ENCODE measurements at places on chromosomes 2 and 18.
A peak's percentile ranks its signal among the peaks of the same experiment; 100 is the strongest.

GRCh38 chr2:45452866-45453265 is 158.2 kb downstream of the SRBD1 start:
- no peaks in the 10 kb centered on the region for H3K27me3 ChIP-seq
- no peak overlapping the region for H3K27ac ChIP-seq
- no peak overlapping the region for H3K4me3 ChIP-seq
- H3K36me3 ChIP-seq, result no peaks in the 10 kb centered on the region
- no peak for DNase-seq

GRCh38 chr2:230042195-230042594 is 26.5 kb downstream of the SLC16A14 start:
- DNase-seq, result no peak
- no peak overlapping the region for H3K4me3 ChIP-seq
- H3K27ac ChIP-seq, result no peak overlapping the region
- no peaks in the 10 kb centered on the region for H3K27me3 ChIP-seq
- H3K36me3 ChIP-seq, result no peaks in the 10 kb centered on the region
- no peaks in the 10 kb centered on the region for H3K4me1 ChIP-seq

GRCh38 chr2:125857971-125858794 is 797.8 kb upstream of the GYPC start:
- H3K4me1 ChIP-seq, result peaks cover 6% of the 10 kb centered on the region
- no peak overlapping the region for H3K4me3 ChIP-seq
- no peak for DNase-seq
- H3K36me3 ChIP-seq, result no peaks in the 10 kb centered on the region
- H3K27ac ChIP-seq, result no peak overlapping the region
- H3K27me3 ChIP-seq, result no peaks in the 10 kb centered on the region

GRCh38 chr2:237542001-237542704 is 24.2 kb upstream of the PRLH start:
- DNase-seq, result no peak
- peaks cover 6% of the 10 kb centered on the region for H3K4me1 ChIP-seq
- H3K27me3 ChIP-seq, result no peaks in the 10 kb centered on the region
- H3K27ac ChIP-seq, result no peak overlapping the region

DNA sequence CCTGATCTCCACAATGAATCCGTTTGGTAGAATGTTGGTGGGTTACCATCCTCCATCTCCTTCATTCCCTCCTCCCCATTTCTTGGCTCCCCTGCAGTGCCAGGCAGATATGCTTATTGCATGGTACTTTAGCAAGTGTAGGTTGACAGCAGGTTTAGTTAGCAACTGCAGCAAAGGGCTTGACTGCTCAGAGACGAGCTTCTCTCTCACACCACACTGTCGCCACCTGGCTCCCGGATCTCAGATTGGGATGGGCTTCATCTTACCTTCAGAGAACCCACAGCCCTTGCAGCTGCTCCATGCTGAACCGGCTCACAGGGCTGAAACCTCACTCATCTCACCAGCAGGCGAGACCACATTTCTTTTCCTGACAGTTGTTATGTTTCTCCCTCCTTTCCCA is 88.8 kb downstream of the VWA3B start:
- DNase-seq, result peak; percentile 16
- H3K27ac ChIP-seq, result no peak overlapping the region
- no peaks in the 10 kb centered on the region for H3K36me3 ChIP-seq
- H3K27me3 ChIP-seq, result no peaks in the 10 kb centered on the region
- no peak overlapping the region for H3K4me3 ChIP-seq
- peaks cover 21% of the 10 kb centered on the region for H3K4me1 ChIP-seq

GRCh38 chr2:18483896-18484295 is 76.6 kb downstream of the RDH14 start:
- no peaks in the 10 kb centered on the region for H3K27me3 ChIP-seq
- no peak for DNase-seq
- H3K36me3 ChIP-seq, result no peaks in the 10 kb centered on the region
- no peak overlapping the region for H3K4me3 ChIP-seq
- H3K4me1 ChIP-seq, result no peaks in the 10 kb centered on the region

DNA sequence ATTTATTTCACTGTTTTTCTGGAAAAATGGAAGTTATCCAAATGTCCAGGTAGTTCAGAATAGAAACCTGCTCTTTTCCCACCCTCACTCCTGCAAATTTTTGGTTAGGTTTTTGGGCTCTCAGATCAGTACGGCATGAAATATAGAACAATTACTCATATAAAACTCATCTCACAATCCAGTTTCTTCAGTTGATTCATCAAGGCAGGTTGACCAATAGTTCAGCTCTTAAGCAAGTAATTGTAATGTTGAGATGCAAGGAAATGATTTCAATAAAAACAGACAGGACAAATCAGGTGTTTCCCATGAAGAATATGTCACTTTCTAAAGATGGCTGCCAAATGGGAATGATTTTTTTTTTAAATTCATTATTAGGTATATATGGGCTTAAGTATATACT is 2.0 kb downstream of the RAB27B start:
- H3K4me3 ChIP-seq, result no peak overlapping the region
- H3K27me3 ChIP-seq, result peaks cover 17% of the 10 kb centered on the region
- no peak for DNase-seq

DNA sequence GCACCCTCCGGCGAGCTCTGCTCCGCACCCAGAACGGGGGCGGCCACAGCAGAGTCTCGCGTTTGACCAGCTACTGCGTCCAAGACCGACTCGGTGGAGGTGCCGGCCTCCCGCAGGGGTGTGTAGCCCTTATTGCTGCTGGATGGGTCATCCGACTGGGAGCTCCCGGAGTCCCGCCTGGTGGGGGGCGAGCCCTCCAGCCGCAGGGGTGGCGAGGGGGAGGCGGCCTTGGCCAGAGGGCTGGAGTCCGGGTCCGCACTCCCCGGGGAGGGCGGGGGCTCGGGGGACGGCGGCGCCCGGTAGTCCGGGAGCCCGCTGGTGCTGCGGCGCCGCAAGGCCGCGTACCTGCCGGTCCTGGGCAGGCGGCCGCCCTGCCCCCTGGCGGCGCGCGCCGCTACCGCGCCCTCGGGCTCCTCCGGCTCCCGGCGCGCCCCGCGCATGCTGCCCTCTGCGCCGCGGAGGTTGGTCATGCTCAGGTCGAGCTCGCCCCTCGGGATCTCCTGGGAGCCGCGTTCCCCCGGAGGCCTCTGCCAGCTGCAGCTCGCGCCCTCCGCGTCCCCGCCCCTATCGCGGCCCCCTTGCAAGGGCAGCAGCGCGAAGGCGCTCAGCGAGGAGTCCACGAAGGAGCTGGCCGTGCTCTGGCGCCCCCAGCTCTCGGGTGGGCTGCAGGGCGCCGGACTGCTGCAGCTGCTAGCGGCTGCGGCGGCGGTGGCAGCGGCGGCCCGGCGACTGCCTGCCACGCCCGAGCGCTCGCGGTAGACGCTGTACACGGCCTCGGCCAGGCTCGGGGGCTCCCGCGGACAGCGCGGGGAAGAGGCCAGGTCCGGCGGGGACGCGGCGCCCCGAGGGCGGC is 4.8 kb downstream of the TMEM200C start:
- H3K4me3 ChIP-seq, result peak overlapping the region; percentile 61
- H3K4me1 ChIP-seq, result peaks cover 14% of the 10 kb centered on the region
- no peaks in the 10 kb centered on the region for H3K36me3 ChIP-seq
- DNase-seq, result peak; percentile 84
- peaks cover 48% of the 10 kb centered on the region for H3K27me3 ChIP-seq

DNA sequence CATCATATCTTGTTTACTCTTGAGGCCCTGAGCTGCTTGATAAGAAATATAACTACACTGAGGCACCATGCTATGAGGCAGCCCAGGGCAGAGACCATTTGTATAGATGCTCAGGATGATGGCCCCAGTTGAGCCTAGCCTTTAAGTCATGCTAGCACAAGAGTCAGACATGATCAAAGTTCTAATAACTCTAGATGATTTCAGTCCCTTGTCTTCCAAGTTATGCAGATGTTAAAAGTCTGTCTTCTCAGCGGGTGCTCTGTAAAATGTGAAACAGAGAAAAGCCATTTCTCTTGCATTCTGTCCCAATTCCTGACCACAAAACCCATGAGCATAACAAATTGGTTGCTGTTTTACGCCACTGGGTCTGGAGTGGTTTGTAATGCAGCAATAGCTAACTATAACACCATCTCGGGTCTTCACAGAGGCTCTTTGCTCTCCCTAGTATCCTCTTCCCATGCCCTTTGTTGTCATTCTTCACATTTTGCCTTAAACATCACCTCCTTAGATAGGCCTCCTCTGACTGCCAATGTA is 49.6 kb downstream of the NXPH2 start:
- no peak for DNase-seq
- H3K27me3 ChIP-seq, result no peaks in the 10 kb centered on the region
- H3K4me1 ChIP-seq, result no peaks in the 10 kb centered on the region
- H3K27ac ChIP-seq, result no peak overlapping the region

DNA sequence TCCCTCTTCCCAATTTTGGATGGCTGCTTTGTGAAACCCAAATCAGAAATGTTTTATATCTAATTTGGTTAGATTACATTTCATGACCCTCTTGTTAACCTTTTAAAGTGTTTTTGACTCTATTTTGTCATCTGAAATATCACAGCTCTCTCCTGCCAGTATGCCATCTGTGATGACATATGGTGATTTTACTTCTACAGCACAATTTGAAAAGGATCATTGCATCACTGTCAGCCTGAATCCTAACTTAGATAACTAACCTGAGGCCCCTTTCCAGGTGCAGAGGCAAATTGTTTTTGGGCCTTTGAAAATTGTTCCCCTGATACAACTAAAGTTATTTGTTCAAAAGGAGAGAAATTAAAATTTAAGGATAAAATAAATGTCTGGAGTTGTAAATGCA is 1023.4 kb upstream of the LRRTM1 start:
- H3K27ac ChIP-seq, result no peak overlapping the region
- H3K4me1 ChIP-seq, result no peaks in the 10 kb centered on the region
- no peak for DNase-seq
- no peaks in the 10 kb centered on the region for H3K36me3 ChIP-seq
- no peaks in the 10 kb centered on the region for H3K27me3 ChIP-seq
- H3K4me3 ChIP-seq, result no peak overlapping the region

DNA sequence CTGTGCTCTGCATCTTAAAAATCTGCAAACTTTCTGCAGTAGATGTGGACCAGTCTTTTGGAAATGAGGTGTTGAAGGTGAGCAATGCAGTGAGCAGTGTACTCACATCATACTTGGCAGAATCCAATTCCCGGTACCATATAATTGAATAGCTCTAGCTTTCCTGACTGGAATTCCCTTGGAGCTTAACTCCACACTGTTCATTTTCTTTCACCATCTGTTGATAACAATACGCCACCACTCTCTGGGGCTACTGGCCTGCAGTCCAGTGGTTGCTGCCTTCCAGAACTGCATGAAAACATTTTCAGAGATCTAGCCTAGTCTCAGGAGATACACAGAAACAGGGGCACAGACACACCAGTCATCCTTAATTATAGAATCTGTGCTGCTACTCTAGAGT is 820.0 kb upstream of the NXPH2 start:
- H3K27ac ChIP-seq, result no peak overlapping the region
- H3K4me3 ChIP-seq, result no peak overlapping the region
- no peaks in the 10 kb centered on the region for H3K27me3 ChIP-seq
- no peaks in the 10 kb centered on the region for H3K4me1 ChIP-seq
- H3K36me3 ChIP-seq, result no peaks in the 10 kb centered on the region

- no peak for DNase-seq
- H3K4me3 ChIP-seq, result no peak overlapping the region
- no peak overlapping the region for H3K27ac ChIP-seq
- H3K4me1 ChIP-seq, result peaks cover 7% of the 10 kb centered on the region
Observed at GRCh38 chr18:24019641-24020331, 5.2 kb downstream of the TTC39C start.

- H3K4me1 ChIP-seq, result no peaks in the 10 kb centered on the region
- H3K27ac ChIP-seq, result no peak overlapping the region
- no peaks in the 10 kb centered on the region for H3K36me3 ChIP-seq
- DNase-seq, result no peak
- H3K27me3 ChIP-seq, result peaks cover 12% of the 10 kb centered on the region
Observed at GRCh38 chr18:26134107-26134506, 438 bp downstream of the PSMA8 start.

- no peaks in the 10 kb centered on the region for H3K27me3 ChIP-seq
- no peaks in the 10 kb centered on the region for H3K4me1 ChIP-seq
- no peaks in the 10 kb centered on the region for H3K36me3 ChIP-seq
- no peak overlapping the region for H3K27ac ChIP-seq
- H3K4me3 ChIP-seq, result no peak overlapping the region
Observed at GRCh38 chr2:65880436-65880835, 448.0 kb upstream of the SPRED2 start.

- no peaks in the 10 kb centered on the region for H3K27me3 ChIP-seq
- no peak overlapping the region for H3K27ac ChIP-seq
- no peak for DNase-seq
- H3K36me3 ChIP-seq, result no peaks in the 10 kb centered on the region
- no peak overlapping the region for H3K4me3 ChIP-seq
- no peaks in the 10 kb centered on the region for H3K4me1 ChIP-seq
Observed at GRCh38 chr2:109720380-109721106, 73.6 kb upstream of the RGPD5 start.

DNA sequence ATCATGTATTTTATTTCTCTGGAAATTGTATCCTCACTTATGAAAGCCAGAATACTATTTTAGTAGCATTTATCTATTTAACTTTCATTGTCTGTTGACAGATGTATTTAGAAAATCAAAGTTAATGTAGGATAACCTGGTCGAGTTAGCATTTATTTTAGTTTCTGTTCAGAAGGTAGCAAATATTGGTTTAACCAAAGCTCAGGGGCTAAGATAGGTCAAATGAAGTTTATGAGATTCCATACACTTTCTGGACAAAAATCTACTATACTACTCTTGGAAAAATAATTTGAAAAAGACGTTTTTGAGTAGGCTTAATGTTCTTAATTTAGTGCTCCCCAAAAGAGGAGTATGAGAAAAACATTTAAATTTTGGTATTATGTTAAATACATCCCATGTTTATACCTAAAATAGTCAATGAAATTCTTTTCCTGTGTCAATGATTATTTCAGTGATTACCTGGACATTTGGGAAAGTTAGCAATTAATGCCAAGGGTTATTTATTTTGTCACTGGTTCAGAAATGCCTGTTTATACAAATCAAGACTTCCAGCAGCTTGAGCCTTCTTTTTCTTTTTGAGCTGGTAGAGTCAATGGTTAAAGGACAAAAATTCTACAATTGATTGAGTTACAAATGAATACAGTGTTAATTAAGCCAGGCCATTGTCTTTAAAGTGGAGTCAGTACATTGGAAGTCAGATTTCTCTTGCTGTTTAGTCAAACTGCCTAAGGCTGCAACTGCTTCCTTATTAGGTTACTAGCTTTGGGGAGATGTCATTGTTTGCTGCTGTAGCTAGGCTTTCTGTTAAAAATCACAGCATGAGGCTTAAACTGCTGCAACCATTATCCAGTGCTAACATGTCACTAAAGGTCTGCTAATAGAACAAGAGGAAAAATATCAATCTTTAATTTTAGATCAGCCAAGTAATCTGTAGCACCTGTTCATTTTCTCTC is 182.3 kb downstream of the CAMKMT start:
- peak overlapping the region; percentile 26 for H3K4me3 ChIP-seq
- H3K4me1 ChIP-seq, result peaks cover 66% of the 10 kb centered on the region
- H3K36me3 ChIP-seq, result no peaks in the 10 kb centered on the region
- no peaks in the 10 kb centered on the region for H3K27me3 ChIP-seq
- H3K27ac ChIP-seq, result peak overlapping the region; percentile 88
- DNase-seq, result peak; percentile 79

DNA sequence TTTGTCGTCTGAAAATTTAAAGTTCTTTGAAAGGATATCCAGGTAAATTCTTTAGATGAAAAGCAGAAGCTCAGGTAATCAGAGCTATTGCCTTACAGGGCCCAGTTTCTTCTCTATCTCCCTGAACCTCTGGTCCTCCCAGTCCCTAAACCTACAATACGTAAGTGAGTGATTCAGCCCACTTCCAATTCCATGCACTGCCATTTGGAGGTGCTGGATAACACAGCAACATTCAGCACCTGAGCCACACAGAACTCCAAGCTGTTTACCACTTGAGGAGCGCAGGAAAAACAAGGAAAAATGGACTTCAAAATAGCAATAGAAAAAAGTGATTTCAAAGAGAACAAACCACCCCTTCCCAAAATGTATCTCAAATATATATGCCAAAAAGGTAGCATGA is 105.0 kb upstream of the DNAJC10 start:
- H3K27me3 ChIP-seq, result no peaks in the 10 kb centered on the region
- no peak overlapping the region for H3K27ac ChIP-seq
- DNase-seq, result no peak
- no peak overlapping the region for H3K4me3 ChIP-seq
- no peaks in the 10 kb centered on the region for H3K4me1 ChIP-seq
